Epithelial cell of proximal tubule (primary cell): ENCODE measurements at places on chromosomes 13 and 19.

DNA sequence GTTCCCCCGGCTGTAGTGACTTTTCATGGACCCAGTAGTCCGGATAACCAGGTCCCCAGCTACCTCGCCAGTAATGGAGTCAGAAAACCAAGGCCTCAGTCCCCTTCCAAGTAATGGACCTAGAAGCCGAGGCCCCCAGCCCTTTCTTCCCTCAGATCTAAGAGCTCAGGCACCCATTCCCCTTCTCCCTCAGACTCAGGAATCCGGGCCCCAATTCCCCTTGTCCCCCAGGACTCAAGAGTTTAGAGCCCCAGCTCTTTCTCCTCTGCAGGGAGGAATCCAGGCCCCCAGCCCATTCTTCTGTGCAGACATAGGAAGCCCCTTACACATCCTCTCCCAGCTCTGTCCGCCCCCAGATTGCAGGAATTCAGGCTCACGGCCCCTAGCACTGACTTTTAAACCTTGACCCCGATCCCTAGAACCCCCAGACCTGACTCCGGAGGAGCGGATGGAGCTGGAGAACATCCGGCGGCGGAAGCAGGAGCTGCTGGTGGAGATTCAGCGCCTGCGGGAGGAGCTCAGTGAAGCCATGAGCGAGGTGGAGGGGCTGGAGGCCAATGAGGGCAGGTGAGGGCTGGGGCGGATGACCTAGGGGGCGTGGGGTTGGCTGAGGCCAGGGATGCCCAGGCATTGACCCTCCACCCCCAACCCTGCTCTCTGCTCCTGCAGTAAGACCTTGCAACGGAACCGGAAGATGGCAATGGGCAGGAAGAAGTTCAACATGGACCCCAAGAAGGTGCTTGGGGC is 938 bp downstream of the CYTH2 start:
- no peak for DNase-seq

DNA sequence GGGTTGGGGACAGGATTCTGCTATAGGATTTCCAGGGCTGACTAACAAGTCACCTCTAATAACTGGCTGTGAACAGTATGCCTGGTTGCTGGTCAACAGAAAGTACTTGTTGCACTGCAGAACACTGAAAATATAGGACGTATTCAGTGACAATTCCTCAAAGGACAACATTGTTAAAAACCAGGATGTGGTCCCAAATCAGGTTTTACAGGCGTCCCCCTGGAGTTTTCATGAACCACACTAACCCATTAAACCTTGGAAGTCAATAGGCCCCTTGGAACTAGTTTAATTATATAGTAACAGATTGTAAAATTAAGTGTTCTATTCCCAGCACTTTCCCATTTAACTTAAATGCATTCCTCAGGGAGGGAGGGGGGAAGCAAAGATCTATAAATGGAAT is 495.4 kb downstream of the TBC1D4 start:
- no peak for DNase-seq

- no peak for DNase-seq
These were observed 5.3 kb upstream of the FBXW9 start for GRCh38 chr19:12701596-12702282.

GRCh38 chr19:41689993-41690800 is 2.1 kb upstream of the CEACAM7 start:
- no peak for DNase-seq

DNA sequence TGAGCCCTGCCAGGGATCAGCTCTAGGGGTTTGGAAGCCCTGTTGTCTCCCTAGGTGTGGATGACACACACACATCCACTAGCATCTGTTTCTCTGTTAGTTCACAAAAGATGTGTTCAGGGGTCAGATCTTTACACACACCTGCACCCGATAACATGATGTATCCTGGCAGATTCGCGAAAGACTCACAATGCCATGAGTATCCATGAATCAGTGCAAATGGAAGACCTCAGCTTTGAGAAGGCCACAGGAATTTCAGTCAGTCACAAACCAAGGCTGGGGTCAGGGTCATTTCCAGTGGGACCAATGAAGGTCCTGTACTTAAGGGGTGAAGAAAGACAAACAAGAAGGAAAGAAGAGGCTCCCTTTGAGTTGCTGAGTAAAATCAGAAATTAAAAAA is 898.2 kb downstream of the UQCRFS1 start:
- DNase-seq: no peak

DNA sequence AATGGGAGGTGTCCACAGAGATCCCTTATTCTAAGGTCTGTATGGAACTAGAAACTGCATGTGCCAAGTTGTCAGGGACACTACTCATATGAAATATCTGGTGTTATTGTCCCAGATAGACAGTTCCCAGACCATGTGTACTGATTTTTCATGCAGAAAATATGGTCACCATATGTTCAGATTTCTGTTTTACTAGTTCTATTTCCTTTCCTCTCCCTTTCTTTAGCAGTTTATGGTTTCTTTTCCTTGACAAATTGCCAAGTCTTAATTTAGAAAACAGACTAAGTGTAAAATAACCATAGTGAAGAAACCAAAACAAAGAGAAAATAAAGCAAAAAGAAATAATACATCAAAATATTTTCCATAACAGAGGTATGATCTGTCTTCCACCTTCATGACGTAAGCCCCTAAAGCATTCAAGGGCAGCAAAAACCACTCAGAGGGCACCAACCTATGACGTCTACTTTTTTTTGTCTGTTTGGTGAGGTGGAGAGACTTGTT is 248.5 kb downstream of the KCTD12 start:
- no peak for DNase-seq
